Neural crest cell (in vitro differentiated cells): ENCODE measurements at places on chromosomes 11 and 22. TPM values are rescaled to one million over a fixed set of nuclear protein-coding genes. Genes with fewer than 3 reads are reported as not detected.

Gene BACE1-AS
- 17.6 and 18.1 TPM in 2 replicates for total RNA-seq

Gene SPTBN2
- 34.1 and 43.6 TPM in 2 replicates for total RNA-seq

Gene VPREB3
- total RNA-seq: not detected in 2 replicates

GRCh38 chr22:19525116-19525660 is 978 bp upstream of the CLDN5 start:
- DNase-seq: no peak

- DNase-seq: no peak
These were observed 212.8 kb downstream of the TENM4 start for GRCh38 chr11:79227767-79228755.

GRCh38 chr11:35147235-35147634 is 8.3 kb downstream of the CD44 start:
- DNase-seq: no peak

GRCh38 chr11:124474079-124474478 is 28.6 kb upstream of the OR8B8 start:
- DNase-seq: no peak

GRCh38 chr11:67355794-67356386 is 2.5 kb upstream of the POLD4 start:
- no peak for DNase-seq

GRCh38 chr22:30315962-30316576 is 10.7 kb downstream of the TBC1D10A start:
- no peak for DNase-seq

GRCh38 chr11:69383372-69384250 is 89.7 kb downstream of the MYEOV start:
- no peak for DNase-seq

- DNase-seq: peak; percentile 33
These were observed 2.1 kb downstream of the KMT2A start for GRCh38 chr11:118438314-118438931.

DNA sequence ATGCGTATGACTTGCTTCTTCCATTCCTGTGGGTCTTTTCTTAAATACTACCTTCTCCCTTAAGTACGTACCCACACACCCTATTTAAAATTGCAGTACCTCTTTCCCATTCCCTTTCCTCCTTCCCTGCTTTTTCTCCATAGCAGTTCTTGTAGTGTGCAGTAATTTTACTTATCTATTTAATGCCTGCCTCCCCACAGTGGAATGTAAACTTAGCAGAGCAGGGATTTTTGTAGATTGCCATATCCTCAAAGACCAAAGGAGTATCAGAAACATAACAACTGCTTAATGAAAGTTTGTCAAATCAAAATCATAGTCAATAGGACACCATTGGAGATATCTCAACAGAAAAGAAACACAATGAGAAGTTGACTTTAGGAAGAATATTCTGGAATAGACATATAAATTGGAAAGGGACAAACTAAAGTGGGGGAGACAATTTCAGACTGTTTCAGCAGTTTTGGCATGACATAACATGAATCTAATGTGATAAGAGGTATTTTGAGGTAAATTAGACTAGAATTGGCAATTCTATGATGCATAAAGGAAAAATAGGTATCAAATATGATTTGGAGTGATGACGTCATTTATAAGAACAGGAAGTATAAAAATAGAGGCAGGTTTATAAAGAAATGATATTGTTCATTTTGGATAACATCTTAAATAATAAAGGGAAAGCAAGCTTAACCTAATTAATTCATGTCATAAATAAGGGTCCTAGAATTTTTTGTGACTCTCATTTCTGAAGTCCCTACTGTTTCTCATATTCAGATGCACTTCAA is 188.4 kb downstream of the SOX6 start:
- DNase-seq: no peak

GRCh38 chr22:43209523-43209890 is 22.6 kb upstream of the TTLL12 start:
- DNase-seq: no peak

- no peak for DNase-seq
These were observed 11.9 kb upstream of the OR9Q1 start for GRCh38 chr11:58011771-58012170.
